ENCODE measurements at places on chromosomes 2 and 18.

GRCh38 chr2:144712550-144712940, 192.6 kb upstream of the ZEB2 start:
- DNase-seq: peak; percentile 0

GRCh38 chr18:22486667-22487066, 69.0 kb upstream of the CTAGE1 start:
- DNase-seq: no peak

DNA sequence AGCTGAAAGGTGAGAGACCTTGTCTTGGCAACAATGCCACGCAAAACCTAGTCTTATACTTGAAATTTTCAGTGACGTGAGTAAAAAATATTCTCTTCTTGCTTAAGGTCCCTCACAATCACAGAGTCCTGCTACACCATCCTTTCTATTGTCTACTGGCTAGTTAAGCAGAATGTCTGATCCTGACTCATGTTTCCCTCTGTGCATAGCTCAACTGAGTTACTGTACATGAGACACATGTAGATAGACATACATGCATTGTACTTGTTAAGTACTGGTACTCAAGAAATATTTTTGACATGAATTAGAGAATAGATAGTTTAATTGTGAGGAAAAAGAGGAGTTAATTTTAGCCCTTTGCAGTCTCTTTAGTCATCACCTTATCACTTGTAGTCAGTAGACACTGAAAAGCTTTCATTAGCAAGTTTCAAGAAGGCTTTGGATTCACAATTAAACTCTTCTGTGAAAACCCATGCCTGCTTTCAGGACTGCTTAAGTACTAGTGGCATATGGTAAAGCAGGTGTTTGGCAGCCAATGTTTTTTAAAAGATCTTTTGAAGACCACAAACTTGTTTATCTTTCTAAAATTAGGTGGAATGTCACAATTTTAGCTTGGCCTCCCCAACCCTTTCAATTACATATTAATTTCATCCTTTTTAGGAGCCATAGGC, 158.7 kb upstream of the CCDC150 start:
- DNase-seq: no peak

DNA sequence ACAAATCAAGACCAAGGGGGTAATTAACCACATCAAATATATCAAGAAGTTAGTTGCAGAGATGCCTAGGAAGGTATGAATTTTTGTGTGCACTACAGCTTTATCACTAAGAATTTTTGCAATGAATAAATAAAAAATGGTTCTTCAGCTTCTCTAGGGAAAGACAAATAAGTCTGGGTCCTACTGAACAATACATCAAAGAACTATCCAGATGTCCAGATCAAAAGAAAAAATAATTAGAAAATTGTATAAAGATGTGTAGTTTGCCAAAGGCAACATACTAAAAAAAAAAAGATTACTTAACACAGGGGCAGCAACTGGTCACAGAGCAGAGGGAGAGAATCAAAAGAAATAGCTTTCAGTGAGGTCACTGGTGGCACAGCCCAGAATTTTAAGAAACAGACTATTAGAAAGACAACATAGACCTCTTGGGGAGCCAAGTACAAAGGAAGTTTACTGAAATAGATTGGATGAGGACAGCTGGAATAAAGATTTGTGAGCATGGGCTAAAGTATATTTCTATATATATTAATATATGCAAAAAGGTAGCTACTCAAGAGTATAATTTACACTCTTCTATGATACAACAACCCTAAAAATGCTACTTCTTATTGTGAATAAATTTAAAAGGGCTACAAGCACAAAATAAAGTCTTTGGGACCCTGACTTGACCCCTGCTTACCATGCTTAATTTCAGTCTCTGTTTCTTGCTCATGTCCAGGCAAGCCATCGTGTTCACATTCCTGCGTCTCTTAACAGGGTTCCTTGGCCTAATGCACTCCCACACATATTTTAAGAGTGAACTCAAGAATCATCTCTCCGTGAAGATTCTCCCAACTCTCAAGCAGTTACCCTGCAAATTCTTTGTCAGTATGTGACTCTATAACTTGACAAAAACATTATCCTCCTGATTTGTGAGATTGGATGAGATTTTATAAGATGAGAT, 99.0 kb upstream of the GRB14 start:
- DNase-seq: peak; percentile 27

- no peak for DNase-seq
These were observed 136.1 kb downstream of the ICOS start for GRCh38 chr2:204072443-204073324.

GRCh38 chr2:111667542-111668273, 216.3 kb downstream of the ANAPC1 start:
- peak; percentile 71 for DNase-seq

- DNase-seq: no peak
These were observed 338.3 kb upstream of the NT5C1B start for GRCh38 chr2:18927525-18928232.

- DNase-seq: no peak
These were observed 49.2 kb upstream of the CREB1 start for GRCh38 chr2:207480521-207481040.

GRCh38 chr2:111122631-111123421, 2.1 kb downstream of the BCL2L11 start:
- DNase-seq: peak; percentile 65

DNA sequence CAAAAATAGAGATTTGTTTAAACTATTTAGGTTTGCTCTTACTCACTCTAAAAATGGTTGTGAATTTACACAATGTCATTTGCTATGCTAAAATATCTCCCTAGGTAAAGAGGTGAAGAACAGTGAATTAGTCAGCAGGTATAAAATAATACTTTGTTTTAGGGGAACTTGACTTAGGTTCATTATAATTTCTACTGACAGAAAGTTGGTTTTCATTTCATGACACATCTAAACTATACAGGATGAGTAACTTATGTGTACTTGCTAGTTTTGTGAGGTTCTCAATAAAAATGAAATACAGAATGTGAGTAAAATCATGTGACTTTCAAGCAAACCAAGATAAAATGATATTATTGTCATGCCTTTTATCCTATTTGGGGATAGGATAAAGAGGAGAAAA, 66.0 kb downstream of the DIS3L2 start:
- DNase-seq: no peak

- DNase-seq: no peak
These were observed 76.3 kb upstream of the GALNT5 start for GRCh38 chr2:157181234-157181633.

DNA sequence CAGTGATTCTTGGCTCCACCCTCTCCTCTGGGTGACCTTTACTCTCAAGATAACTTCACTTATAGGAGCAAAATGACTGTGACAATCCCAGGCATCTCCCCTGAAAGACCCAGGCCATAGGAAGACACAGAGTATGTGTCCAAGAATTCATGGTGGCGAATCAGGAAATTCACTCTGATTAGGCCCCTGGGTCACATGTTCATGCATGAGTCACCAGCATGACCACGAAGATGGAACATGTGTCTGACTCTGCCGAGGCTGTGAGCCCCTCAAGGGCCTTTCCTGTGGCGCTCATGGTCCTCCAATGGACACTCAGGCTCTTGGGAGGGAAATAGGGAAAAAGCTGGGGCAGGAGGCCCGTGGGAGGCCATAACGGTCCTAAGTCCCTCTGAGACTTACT, 74.0 kb upstream of the TEX51 start:
- no peak for DNase-seq

DNA sequence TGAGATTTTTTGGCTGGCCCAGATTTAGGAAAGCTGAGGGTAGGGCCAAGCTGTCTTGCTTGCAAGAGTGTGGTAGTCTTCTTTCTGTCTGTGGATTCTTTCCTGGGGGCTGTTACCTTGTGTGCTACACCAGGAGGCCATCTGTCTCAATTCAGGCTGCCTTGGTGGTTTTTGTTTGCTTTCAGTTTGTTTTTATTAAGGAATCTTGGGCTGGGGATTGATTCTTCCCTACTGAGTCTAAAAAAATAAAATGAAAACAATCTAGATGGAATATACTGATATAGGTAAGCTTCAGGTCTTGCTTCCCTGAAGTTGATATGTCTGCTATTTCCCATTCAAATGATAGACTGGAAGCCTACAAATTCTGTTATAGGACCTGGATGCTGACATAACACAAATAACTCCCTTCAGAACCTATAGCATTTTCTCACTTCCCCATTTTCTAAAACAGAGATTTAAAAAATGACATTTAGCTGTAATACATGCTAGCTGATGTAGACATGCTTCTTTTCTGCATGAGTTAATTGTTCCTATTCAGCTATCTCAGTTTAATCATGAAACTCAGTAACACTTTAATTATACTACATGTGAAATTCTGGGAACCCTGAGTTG, 5.3 kb downstream of the LHCGR start:
- no peak for DNase-seq

DNA sequence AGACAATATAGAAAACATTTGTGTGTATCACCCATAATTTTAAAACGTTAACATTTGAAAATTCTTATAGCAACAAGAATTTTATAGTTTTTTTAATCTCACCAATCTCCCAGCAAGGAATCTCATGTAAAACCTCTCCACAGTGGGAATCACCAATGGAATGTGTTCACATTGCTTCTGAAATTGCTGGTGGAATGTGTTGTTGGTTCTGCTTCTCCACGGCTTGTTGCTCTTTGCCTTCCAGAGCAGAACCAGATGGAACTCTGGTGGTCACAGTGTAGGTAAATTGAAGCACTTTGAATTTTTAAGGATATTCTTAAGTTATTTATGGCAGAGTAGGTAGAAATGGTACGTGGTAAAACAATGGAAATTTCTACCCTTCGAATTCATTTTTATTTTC, 35.1 kb downstream of the DCAF17 start:
- DNase-seq: peak; percentile 32

GRCh38 chr18:63046375-63046774, 273.2 kb downstream of the BCL2 start:
- DNase-seq: no peak

- no peak for DNase-seq
These were observed 266.4 kb upstream of the DLGAP1 start for GRCh38 chr18:4721545-4721944.

GRCh38 chr18:50126471-50126870, 68.5 kb downstream of the MYO5B start:
- DNase-seq: no peak

DNA sequence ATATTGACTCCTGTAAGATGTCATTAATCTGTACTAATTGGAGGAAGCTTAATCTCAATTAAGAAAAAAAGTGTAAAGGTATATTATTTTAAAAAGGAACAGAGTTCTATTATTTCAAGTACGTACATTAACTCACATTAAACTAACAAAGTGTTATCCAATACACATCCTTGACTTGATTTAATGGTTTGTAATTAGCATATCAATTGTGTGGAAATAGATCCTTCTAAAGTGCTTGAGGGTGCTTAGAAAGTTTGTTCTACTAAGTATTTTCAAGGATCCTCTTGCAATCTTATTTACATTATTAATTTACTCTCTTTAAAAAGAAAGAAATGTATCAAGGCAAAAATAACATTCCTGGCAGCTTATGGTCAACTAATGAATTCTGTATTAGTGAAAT, 720.3 kb downstream of the KCNJ3 start:
- no peak for DNase-seq

DNA sequence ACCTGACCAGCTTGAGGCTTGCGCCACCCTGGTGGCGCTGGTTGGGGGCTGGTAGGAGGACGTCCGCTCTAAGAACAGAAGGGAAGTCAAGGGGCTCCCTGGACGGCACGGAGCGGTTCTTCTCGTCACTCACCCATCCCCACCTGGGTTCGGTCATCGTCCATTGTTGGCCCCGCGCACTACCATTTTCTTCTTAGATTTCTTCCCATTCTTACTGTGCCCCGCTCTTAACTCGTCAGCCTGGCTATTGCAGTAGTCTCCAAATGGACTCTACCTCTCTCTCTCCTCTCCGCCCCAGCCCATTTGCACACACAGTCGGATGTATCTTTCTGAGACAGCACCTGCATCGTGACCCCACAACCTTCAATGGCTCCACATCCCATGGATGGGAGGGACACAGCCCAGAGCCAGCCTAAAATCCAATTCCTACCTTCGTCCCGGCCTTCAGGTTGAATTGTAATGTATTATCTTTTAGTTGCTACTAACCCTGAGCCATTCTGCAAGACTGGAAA, 814 bp upstream of the RAB1A start:
- no peak for DNase-seq

DNA sequence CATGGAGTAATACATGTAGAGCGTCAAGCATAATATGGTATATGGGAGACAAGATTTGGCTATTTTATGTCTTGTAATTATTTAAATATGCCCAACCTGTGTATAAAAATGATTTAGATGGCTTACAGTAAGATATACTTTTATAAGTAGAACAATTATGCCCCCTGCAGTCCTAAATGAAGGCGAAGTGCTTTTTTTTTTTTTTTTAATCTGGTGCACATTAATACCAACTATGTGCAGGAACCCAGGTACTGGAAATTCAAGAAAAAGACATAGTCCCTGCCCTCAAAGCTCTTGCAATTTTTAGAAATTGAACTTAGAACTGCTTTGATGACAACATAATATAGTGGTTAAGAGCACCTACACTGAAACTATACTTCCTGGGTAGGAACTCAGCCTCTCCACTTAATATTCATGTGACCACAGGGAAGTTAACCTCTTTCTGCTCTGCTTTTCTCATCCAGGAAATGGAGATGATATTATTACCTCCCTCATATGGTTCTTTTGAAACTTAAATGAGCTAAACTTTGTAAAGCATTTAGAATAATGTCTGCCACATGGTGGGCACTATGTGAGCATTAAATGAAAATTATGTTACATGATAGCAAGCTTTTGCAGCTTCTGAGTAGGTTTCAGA, 38.1 kb downstream of the AFTPH start:
- DNase-seq: no peak

DNA sequence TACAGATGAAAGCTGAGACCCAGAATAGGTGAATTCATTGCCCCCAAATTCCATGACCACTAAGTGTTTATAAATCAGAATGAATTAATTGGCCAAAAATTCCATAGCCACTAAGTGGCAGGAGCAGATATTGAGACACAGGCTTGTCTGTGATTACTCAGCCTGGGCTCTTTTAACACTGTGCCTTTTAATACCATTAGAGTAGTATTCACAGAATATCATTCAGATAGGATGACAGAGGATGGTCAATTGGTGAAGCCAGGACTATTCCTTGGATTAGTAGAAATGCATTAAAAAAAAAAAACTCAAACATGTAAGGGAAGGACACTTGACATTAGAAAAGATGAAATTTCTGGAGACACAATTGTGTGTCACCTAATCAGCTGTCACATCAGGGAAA, 698.6 kb downstream of the DCC start:
- DNase-seq: no peak

DNA sequence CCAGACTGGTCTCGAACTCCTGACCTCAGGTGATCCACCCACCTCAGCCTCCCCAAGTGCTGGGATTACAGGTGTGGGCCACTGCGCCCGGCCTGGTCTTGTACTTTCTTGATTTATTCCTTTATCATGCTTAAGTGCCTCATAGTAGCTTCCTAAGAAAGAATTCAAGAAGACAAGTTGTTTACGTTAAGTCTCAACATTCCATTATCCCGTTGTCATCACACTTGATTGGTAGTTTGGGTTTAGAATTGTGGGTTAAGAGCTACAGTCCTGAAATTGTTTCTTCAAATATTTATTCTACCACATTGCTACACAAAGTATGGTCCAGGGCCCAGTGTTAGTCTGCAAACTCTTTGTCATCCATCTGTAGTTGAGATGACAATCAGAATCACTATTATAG, 194.0 kb downstream of the VWC2L start:
- DNase-seq: peak; percentile 4
